ENCODE measurements at places on chromosomes 2 and 18.
A peak's percentile ranks its signal among the peaks of the same experiment; 100 is the strongest.

DNA sequence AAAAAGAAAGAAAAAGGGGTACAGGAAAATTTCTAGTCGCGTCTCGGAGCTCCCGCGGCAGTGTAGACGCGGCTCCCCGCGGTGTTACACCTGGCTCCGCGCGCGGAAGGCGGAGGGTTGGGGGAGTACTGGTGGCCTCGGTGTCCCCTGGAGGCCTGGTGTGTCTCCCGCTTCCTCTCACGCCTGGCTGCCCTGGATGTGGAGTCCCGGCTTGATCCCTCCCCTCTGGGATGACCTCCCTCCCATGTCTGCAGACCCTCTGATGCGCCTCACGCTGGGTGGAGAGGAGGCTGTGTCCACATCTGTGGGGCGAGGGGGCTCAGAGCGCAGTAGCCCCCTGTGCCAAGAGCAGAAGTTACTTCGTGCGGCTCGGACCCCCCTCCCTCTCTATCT is 1.2 kb downstream of the KIF5C start:
- peak overlapping the region; percentile 95 for H3K4me3 ChIP-seq
- peak overlapping the region; percentile 88 for H3K27ac ChIP-seq
- H3K36me3 ChIP-seq = no peaks in the 10 kb centered on the region
- H3K4me1 ChIP-seq = peaks cover 7% of the 10 kb centered on the region
- DNase-seq = peak; percentile 76
- no peaks in the 10 kb centered on the region for H3K27me3 ChIP-seq

DNA sequence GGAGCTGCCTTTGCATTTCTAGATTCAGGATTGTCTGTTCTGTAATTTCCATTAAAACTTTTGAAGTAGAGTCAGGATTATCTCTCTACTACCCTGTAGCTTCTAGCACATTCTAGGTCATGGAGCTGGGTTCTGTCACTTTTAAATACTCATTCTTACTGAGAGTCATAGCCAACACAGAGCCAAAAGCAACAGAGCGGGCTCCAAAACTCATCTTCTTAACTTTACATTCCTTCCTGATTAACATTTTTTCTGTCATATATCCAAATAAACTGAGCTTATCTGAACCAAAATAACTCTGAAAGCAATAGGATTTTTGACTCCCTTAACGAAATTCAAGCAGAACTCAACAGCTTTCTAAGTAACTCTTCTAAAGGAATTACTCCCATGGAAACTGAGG is 12.9 kb downstream of the PREPL start:
- no peak for DNase-seq
- H3K36me3 ChIP-seq = no peaks in the 10 kb centered on the region
- H3K4me3 ChIP-seq = no peak overlapping the region
- no peaks in the 10 kb centered on the region for H3K4me1 ChIP-seq

DNA sequence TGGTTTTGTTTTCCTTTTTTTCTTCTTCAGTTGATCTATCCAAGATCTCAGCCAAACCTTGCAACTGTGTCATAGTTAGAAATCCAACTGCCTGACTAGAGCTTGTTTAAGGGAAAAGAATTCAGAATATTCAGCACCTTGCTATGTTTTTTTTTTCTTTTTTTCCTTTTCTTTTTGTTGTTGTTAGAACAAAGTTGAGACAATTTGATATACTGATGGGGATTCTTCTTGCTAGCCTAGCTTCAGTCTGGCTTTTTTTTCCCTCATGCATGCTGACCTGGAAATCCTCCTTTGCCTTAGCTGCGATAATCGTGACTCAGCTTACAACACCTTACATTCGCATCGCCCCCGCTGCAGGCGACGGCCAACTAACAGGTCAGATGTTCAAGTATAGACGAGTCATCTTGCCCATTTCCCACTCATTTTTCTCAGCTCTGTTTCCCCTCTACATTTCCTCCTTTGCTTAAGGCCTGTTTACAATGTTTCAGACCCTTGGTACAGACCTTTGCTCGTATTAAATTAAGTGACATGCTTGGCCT is 487.2 kb upstream of the RAB12 start:
- H3K36me3 ChIP-seq = no peaks in the 10 kb centered on the region
- no peaks in the 10 kb centered on the region for H3K27me3 ChIP-seq
- peaks cover 6% of the 10 kb centered on the region for H3K4me1 ChIP-seq

GRCh38 chr2:50820176-50820575 is 211.8 kb downstream of the NRXN1 start:
- no peaks in the 10 kb centered on the region for H3K4me1 ChIP-seq
- H3K27ac ChIP-seq = no peak overlapping the region
- H3K4me3 ChIP-seq = no peak overlapping the region
- no peaks in the 10 kb centered on the region for H3K36me3 ChIP-seq
- no peak for DNase-seq

DNA sequence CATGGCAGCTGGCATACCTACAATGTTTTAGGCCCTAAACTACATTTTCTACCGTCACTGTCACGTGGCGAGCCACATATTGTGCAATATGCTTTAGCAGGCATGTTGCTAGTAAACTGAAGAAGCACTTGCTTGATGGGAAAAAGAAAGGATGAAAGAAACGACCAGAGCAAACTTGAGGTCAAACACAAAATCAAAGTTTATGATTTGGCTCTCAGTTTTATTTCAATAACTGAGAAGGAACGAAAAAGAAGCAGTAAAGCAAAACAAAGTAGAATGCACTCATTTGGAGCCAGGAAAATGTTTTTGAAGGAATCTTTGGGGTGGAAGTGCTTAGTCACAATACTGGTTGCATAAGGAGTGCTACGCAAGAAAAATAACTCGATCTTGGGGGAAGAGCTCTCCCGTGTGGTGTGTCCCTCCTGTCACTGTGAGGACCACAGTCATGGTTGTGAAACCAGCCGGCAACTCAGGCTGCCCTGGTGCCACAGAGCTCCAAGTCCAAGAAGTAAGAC is 349.8 kb downstream of the RBM43 start:
- H3K36me3 ChIP-seq = no peaks in the 10 kb centered on the region
- H3K4me1 ChIP-seq = no peaks in the 10 kb centered on the region
- H3K27me3 ChIP-seq = no peaks in the 10 kb centered on the region
- H3K27ac ChIP-seq = no peak overlapping the region

GRCh38 chr18:10153924-10154752 is 240.3 kb downstream of the VAPA start:
- H3K4me1 ChIP-seq = no peaks in the 10 kb centered on the region
- H3K36me3 ChIP-seq = no peaks in the 10 kb centered on the region
- no peak overlapping the region for H3K27ac ChIP-seq
- no peak for DNase-seq
- H3K4me3 ChIP-seq = no peak overlapping the region
- no peaks in the 10 kb centered on the region for H3K27me3 ChIP-seq

DNA sequence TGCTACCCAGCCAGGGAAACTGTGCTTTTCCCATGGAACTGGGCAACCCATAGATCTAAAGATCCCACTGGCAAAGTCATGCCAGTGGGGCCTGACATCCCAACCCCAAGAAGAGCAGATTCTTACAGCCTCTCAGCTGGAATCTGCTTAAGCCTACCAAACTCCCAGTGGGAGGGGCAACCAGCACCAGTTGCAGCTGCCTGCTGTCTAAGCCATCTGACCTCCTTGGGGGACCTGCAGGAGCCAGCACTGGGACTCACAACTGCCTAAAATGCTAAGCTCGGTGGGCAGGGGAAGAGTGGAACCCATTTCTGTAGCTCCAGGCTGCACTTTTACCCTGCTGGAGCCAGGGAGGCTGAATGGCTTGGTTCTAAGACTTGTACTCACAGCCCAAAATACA is 770.7 kb upstream of the SLC8A1 start:
- no peaks in the 10 kb centered on the region for H3K36me3 ChIP-seq
- no peak for DNase-seq
- no peak overlapping the region for H3K27ac ChIP-seq
- no peaks in the 10 kb centered on the region for H3K27me3 ChIP-seq
- no peaks in the 10 kb centered on the region for H3K4me1 ChIP-seq

- no peak overlapping the region for H3K27ac ChIP-seq
- no peaks in the 10 kb centered on the region for H3K36me3 ChIP-seq
- H3K27me3 ChIP-seq = no peaks in the 10 kb centered on the region
These were observed 154.3 kb downstream of the TTC32 start for GRCh38 chr2:19747310-19748072.

DNA sequence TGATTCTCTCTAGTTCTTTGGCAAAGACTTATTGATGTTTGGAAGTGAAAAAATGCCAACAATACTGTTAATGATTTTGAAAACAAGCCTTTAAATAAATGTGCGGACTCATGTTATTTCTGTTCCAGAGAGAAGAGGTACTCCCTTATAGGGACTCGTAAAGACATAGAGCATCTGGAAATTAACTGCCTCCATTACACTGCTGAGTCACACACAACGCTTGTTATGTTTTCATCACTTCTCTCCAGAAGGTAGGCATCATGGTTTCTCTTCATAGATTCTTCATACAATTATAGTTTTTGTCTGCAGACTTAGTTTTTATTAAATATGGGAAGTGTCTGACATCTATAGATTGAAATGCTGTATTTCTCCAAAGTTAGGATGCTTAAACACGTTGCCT is 302.5 kb upstream of the EPC2 start:
- H3K27ac ChIP-seq = no peak overlapping the region
- no peak for DNase-seq
- no peak overlapping the region for H3K4me3 ChIP-seq
- H3K27me3 ChIP-seq = no peaks in the 10 kb centered on the region

DNA sequence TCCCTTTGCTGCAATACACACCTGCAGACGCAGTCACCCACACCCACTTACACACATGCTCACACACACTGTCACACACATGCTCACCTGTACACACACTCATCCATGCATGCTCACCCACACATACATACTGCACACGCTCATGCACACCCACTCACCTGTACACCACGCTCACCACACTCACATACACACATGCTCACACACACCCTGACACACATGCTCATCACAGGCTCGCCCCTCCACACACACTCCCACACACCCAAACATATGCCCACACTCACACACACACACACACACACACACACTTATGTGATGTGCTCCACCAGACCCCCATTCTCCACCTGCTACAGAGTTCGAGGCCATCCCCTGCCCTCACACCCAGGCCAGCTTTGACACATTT is 22.8 kb upstream of the CREG2 start:
- no peaks in the 10 kb centered on the region for H3K36me3 ChIP-seq
- no peak for DNase-seq
- H3K27me3 ChIP-seq = no peaks in the 10 kb centered on the region
- peaks cover 2% of the 10 kb centered on the region for H3K4me1 ChIP-seq
- H3K4me3 ChIP-seq = no peak overlapping the region

- no peak overlapping the region for H3K4me3 ChIP-seq
- no peak for DNase-seq
- H3K4me1 ChIP-seq = no peaks in the 10 kb centered on the region
- no peaks in the 10 kb centered on the region for H3K27me3 ChIP-seq
- no peaks in the 10 kb centered on the region for H3K36me3 ChIP-seq
- no peak overlapping the region for H3K27ac ChIP-seq
These were observed 144.3 kb downstream of the CHST9 start for GRCh38 chr18:27040796-27041195.

DNA sequence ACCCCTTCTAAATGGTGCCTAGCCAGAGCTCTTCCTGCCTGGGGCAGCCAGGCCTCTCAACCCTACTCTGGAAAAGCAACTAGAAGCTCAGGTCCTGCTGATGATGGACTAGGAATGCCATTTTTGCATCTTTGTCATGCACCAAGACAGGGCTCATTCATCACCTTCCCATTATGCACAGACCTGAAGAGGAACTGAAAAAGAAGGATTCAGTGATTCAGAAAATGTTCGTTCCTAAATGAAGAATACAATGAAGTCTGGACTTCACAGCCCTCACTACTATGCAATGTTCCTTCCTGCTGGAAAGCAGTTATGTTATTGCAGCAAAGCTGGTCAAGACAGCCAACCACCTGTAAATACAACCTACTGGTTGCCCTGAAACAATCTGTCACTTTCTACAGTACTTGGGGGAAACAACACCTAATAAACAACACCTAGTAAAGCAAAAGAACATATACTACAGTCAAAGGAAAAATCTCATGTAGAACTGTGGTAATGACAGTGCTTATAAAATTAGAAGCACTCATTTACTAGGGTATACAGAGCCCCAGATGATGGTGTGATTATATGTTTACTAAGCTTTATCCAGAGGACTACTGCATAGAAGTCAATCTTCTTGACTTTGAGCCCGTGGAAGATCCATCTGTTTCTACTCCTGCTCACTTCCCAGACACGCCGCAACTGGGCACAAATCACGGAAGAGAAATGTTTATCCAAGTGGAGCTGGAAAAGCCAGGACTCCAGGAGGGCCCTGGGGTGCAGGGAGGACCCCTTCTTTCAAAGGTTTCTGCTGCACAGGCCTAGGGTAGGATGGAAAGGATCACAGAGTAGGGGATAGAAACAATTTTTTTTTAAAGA is 103.1 kb upstream of the THOC1 start:
- no peaks in the 10 kb centered on the region for H3K27me3 ChIP-seq
- H3K36me3 ChIP-seq = no peaks in the 10 kb centered on the region
- H3K4me3 ChIP-seq = no peak overlapping the region

DNA sequence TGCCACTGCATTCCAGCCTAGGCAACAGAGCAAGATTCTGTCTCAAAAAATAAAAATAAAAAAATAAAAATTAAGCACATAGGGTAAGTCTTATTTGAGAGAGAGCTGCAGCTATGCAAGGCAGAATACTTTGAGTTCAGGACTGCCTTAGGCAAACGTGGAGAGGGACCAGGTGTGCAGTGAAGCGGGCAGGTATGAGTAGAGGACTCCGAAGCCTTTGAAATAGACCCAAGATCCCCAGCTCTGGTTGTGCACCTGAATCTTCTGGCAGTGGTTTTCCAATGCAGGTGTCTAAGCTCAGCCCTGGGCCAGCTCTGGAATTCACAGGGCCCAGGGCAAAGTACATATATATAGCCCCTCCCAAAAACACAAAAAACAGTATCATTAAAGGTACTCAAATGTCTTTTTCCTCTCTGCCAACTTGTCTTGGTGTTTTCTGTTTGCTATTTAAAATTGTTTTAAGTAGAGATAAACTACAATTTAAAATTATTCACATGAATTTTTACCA is 21.2 kb downstream of the TGIF1 start:
- no peak for DNase-seq
- no peak overlapping the region for H3K4me3 ChIP-seq
- no peaks in the 10 kb centered on the region for H3K36me3 ChIP-seq
